Metanephros (tissue), 2 donors: ENCODE measurements at places on chromosomes 5 and 9. TPM values are rescaled to one million over a fixed set of nuclear protein-coding genes. Genes with fewer than 3 reads are reported as not detected.

The SPINK6 gene
- not detected for total RNA-seq

The N4BP3 gene
- 8.6 TPM for total RNA-seq

The GTF2H2C gene
- 46.7 TPM for total RNA-seq

The OTP gene
- total RNA-seq, result not detected

The NOXA1 gene
- total RNA-seq, result 5.3 TPM

The NUTM2G gene
- not detected for total RNA-seq

The PDE8B gene
- total RNA-seq, result 5.1 TPM

The TRIM36 gene
- total RNA-seq, result 1.3 TPM

The TRPM3 gene
- 31.5 TPM for total RNA-seq

The SLC34A3 gene
- 3.0 TPM for total RNA-seq

The DRD1 gene
- not detected for total RNA-seq

The CCL19 gene
- 0.41 TPM for total RNA-seq

The ADAMTS2 gene
- 32.0 TPM for total RNA-seq

The ANKRD18B gene
- total RNA-seq, result 1.6 TPM

The SH3GL2 gene
- 2.9 TPM for total RNA-seq

The IFNA2 gene
- not detected for total RNA-seq

The PCDHGC3 gene
- 71.1 TPM for total RNA-seq

The PJA2 gene
- total RNA-seq, result 99.6 TPM

The ASPN gene
- 33.7 TPM for total RNA-seq

The PCDHGC5 gene
- total RNA-seq, result 4.8 TPM

The NTNG2 gene
- 4.0 TPM for total RNA-seq

The FOXD4 gene
- 0.47 TPM for total RNA-seq
